ENCODE measurements at places on chromosomes 13 and 19.

DNA sequence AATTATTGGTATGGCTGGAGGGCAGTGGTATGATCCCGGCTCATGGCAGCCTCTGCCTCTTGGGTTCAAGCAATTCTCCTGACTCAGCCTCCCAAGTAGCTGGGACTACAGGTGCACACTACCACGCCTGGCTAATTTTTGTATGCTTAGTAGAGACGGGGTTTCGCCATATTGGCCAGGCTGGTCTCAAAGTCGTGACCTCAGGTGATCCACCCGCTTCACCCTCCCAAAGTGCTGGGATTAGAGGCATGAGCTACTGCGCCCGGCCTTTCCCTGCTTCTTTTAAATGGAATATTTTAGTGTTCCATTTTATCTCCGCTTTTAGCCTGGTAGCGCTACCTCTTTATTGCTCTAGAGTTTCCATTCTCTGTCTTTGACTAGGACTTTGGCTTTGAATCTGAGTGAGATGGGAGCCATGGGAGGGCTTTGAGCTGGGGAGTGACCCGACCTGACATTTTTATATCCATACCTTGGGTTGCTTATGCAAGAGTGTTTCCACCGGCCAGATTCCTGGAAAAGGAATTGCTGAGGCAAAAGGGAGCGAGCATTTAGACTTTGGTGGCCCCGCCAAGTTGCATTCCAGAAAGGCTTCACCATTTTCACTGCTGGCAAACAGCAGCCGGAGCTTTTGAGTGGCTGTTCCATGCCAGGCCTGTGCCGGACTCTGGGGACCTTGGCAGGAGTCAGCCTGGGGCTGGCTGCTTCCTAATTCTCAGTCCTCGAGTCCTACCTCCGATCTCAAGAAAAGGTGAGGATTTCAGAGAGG lies 22.9 kb downstream of the BICRA start:
- no peak for DNase-seq

DNA sequence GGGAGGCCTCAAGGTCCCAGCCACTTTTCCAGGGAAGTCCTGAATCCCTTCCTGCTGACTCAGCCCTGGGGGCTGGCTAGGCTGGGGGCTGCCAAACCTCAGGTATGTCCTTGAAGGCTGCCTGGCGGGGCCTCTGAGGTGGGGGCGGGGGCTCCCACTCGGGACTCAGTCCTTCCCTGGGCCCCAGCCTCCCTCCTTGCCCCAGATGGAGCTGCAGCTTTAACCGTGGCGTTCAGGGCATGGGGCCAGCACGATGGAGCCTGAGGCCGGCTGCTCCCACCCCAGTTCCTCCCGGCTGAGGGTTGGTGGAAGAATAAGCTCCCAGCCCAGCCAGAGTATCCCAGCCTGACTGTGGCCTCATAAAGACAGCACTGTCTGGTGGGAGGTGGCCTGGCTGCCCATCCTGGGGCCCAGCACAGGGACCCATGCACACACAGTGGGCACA lies 12.4 kb downstream of the CILP2 start:
- no peak for DNase-seq

GRCh38 chr19:13430790-13431582 lies 75.3 kb downstream of the CACNA1A start:
- DNase-seq = peak; percentile 71

GRCh38 chr13:79405501-79405830 lies 589 bp downstream of the RBM26 start:
- DNase-seq = no peak

GRCh38 chr13:35769812-35770211 lies 293.3 kb upstream of the MAB21L1 start:
- DNase-seq = no peak

DNA sequence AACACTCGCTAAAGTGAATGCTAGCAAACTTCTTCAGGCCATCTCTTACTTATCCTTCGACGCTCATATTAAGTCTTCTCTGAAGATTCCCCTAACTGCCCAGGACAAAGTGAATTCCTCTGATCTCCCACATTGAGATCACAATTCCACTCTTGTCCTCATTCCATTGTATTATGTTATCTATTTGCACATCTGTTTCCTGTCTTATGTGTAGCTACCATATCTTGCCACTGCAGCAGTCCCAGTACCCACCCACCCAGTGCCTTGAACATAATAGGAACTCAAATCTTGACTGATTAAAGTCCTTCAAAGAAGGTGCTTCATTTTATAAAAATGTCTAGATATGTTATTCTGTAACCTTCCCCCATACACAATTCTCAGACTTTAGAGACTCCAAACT lies 702.3 kb downstream of the DIAPH3 start:
- DNase-seq = no peak

GRCh38 chr13:31090961-31091624 lies 70.6 kb downstream of the HSPH1 start:
- no peak for DNase-seq

DNA sequence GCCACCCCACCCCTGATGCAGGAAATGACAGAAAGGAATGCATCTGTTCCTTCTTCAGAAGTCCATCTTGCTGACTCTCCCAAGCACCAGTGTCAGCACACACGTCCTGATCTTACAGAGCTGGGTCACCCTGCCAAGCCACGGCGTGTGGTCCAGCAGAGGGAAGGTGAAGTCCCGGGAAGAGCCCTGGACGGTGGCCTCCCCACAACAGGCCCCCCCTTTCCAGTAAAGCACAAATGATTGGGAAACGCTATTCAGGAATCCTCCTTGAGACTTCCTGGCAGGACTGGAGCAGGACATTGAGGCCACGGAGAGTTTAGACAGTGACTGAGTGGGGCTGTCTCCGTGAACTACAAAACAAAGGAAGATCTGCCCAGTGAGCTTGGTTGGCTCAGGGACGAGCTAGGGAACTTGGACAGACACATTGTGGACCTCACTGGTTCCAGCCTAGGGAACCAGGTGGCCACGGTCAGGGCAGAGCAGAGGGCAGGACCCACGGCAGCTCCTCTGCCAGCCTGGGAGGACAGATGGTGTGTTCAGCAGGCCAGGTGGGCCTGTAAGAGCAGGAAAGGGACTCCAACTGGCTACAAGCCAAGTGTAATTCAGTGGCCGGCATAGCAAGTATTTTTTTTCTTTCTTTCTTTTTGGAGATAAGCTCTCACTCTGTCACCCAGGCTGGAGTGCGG lies 41.7 kb downstream of the ELL start:
- no peak for DNase-seq

- no peak for DNase-seq
Measured at GRCh38 chr13:111540486-111540885, 220.0 kb downstream of the TEX29 start.

GRCh38 chr13:114045113-114045735 lies 71.3 kb upstream of the C13orf46 start:
- DNase-seq = no peak

- DNase-seq = no peak
Measured at GRCh38 chr13:51251480-51251879, 29.3 kb downstream of the FAM124A start.

DNA sequence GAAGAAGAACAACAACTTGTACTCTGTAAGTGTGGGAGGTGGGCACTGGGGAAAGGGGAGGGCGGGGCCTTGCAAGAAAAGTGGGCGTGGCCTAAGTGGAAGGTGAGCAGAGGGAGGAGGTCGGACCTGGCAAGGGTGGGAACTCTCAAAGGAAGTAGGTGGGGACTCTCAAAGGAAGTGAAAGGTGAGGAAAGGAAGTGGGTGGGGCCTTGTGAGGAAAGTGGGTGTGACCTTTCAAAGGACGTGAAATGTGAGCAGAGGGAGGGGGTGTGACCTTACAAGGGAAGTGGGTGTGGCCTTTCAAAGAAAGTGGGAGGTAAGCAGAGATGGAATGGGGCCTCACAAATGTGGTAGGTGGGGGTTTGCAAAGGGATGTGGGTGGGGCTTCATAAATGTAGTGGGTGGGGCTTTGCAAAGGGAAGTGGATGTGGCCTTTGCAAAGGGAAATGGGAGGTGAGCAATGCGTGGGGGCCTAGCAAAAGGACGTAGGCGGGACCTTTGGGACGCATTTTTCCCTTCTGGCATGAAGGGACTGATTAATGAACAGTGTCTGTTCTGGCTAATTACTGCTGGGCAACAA lies 25.9 kb downstream of the ACSBG2 start:
- peak; percentile 55 for DNase-seq

DNA sequence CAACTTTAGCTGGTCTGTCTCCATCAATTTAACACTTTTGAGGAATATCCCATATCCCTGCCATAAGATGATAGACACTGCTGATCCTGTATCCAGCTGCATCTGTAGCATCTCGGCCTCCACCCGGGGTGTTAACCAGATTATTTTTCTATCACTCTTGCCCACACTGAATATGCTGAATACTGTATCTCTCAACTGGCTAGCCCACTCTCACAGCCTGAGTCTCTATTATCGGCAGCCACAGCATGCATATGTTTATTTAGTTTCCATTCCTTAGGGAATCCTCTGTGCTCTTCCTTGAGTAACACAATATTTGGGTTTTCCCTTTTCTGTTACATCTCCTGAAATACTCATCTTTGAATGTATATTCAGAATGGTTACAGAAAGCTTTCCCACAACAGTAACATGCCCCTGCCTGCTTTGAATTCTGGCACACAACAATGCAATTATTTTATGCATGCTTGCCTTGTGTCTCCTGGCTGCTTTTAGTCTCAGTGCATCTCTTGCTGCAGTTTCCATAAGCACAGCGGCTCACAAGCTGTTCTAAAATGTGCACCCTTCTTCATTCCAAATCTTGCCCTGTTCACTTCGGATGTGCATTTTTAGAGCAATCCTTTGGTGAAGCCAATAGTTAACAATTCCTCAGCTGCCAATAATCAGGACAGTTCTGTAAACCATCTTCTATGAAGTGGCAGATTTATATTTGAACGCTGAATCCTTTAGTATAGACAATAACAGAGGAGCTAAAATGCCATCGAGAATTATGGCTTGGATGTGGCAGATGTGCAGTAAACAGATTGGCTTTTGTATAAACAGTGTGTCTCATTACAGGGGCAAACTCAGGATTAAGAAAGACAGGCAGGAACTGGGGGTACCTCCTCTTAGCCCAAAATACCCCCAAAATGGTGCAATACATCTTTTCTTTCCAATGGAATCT lies 261.9 kb upstream of the SOX21 start:
- no peak for DNase-seq

DNA sequence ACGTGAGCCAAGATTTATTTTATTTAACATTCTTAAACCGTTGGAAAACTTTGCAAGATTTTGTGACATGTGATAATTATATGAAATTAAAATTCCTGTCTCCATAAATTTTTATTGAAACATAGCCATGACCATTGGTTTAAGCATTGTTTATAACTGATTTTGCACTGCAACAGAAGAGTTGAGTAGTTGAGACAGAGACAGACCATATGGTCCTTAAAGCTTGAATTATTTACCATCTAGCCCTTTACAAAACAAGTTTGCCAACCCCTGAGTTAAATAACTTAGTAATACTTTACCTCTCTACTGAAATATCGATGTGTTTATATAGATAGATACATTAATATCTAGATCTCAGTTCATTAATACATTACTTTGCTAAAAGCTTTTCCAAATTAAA lies 814.1 kb upstream of the GPC6 start:
- DNase-seq = no peak

- no peak for DNase-seq
Measured at GRCh38 chr13:72221276-72221962, 354.4 kb upstream of the DACH1 start.

DNA sequence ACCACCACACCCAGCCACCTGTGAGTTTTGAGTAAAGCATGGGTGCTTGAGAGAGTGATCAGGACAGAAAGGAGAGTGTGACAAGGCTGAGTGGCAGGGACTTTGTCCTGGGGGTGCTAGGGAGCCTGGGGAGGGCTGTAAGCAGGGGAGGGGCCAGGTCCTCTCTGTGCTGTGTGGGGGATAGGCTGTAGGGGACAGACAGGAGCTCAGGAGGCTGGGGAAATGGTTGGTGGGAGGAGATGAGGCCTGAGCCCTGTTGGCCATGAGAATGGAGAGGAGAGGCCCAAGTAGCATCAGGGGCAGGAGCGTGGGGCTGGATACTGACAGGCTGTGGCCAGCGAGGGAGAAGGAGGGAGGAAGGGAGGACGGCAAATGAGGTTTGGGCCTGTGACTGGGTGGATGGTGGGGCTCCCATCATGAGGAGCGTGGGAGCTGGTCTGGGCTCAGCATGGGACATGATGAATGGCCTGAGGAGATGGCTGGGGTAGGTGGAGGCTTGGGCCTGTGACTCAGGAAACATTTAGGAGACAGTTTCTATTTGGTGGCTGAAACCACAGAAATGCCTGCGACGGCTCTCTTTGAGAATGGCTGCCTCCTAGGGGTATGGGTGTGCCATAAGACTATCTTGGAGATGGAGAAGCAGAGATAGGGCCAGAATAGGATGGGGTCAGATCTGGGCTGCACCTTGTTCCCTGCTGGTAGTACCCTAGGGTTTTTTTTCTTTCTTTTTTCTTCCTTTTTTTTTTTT lies 25.0 kb downstream of the GRIN2D start:
- DNase-seq = peak; percentile 57

GRCh38 chr19:1069009-1069779 lies 2.2 kb downstream of the ARHGAP45 start:
- DNase-seq = peak; percentile 71

DNA sequence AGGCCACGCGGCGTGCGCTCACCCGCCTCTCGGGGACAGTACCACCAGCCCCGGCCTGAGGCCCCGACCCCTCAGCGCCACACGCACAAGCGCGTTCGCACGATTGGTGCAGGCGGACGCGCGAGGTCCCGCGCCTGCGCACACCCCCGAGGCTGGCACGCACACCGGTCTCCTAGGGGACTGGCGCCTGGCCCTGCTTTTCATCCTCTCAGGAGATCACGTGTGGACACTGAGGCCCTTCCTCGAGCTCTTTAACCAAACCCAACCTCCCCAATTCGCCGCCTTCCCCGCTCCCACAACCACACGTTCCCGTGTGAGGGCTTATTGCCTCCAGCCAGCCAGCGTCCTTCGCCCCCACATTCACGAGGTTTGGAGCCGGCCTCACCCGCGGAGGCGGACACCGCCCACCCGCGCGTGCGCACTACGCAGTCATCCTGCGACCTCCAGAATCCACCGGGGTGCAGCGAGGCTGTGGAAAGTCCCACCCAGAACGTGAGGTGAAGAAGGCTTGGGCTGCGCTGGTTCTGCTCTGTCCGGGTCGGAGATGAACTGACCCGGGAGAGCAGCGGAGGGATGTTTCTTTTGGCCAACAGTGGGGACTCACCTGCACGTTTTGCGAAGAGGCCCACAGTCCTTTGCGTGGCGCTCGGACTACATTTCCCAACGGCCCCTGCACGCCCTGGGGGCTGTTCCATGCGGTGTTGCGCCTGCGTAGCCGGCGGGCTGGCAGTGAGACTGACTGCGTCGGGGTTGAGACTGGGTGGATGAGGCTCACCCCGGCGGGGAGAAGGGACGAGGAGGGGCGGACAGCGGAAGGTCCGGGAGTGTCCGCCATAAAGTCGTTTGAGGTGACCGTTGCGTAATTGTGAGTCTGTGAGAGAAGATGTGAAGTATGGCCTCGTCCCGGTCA lies 539 bp upstream of the ZNF667 start:
- peak; percentile 73 for DNase-seq

GRCh38 chr13:79457390-79457789 lies 23.6 kb upstream of the NDFIP2 start:
- DNase-seq = no peak

DNA sequence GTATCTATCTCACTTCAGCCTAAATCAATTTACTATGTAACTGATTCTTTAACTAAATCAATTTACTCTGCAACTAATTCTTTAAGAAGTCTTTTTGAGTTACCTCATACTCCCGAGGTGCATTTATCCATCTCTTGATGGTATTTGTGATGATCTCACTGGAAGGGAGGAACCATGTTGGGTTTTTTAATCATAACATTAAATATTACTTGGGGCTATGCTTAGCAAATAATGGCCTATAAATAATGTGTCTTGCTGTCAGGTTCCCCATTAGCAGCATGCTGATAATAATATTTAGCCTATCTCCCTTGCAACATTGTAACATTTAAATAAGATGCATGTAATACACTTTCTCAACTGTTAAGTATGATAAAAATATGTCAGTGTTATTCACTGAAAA lies 411.3 kb downstream of the SLITRK1 start:
- no peak for DNase-seq
